ENCODE measurements at places on chromosomes 2 and 18. TPM values are rescaled to one million over a fixed set of nuclear protein-coding genes. Genes with fewer than 3 reads are reported as not detected.

- no peaks in the 10 kb centered on the region for H3K27me3 ChIP-seq
- H3K36me3 ChIP-seq = no peaks in the 10 kb centered on the region
- no peaks in the 10 kb centered on the region for H3K4me1 ChIP-seq
Measured at GRCh38 chr18:8661754-8662559, 43.4 kb upstream of the MTCL1 start.

DNA sequence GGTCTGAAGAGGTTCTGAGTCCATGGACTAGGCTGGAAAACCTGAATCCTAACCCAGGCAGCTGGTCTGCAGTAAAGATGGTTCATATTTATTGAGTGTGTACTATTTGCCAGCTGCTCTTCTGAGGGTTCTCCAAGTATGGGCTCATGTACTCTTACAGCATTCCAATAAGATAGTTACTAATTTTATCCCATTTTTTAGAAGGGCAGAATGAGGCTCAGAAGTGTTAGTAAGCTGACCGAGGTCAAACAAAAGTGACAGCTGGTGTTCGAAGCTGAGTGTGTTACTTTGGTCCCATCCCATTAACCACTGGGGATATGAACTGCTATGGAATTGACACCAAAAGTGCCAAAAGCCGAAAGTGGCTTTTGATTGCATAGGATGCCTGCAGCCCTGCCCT, 76.9 kb downstream of the CABLES1 start:
- peaks cover 2% of the 10 kb centered on the region for H3K27me3 ChIP-seq
- no peak overlapping the region for H3K4me3 ChIP-seq
- H3K4me1 ChIP-seq = no peaks in the 10 kb centered on the region
- no peaks in the 10 kb centered on the region for H3K36me3 ChIP-seq

- no peak overlapping the region for H3K27ac ChIP-seq
- H3K4me3 ChIP-seq = no peak overlapping the region
- no peaks in the 10 kb centered on the region for H3K4me1 ChIP-seq
- DNase-seq = no peak
Measured at GRCh38 chr2:85369500-85369899, 14.9 kb downstream of the ELMOD3 start.

- no peaks in the 10 kb centered on the region for H3K27me3 ChIP-seq
- H3K36me3 ChIP-seq = peaks cover 18% of the 10 kb centered on the region
- no peak for DNase-seq
Measured at GRCh38 chr2:72619626-72620025, 206.2 kb downstream of the EXOC6B start.

TWIST2 gene
- not detected for polyA plus RNA-seq

Measured in naive thymus-derived CD8-positive, alpha-beta T cell (primary cell).